Neural progenitor cell (in vitro differentiated cells): ENCODE measurements at places on chromosomes 2 and 18.
A peak's percentile ranks its signal among the peaks of the same experiment; 100 is the strongest.

DNA sequence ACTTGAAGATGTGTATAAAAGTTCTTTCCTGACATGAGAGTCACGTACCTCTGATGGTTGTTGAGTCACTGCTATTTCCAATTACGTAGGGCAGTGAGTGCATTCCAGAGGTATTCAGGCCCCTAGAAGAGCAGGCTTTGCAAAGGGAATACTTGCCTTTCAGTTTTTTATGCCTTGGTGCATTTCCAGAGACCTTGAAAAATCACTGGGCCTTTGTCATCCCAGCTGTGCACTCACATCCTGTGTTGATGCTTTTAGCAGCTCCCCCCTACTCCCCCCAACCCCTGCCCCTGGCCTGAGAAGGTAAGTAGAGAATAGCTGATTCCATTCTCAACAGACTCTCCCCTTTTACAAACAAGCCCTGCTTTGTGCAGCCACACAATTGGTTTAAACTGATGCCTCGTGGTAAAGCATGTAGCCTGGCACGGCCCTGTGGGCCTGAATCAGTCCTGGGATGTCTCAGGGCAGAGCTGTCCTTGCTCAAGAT lies 174.2 kb downstream of the PRPF40A start:
- peak; percentile 77 for DNase-seq

- peak; percentile 70 for DNase-seq
These were observed 191.0 kb downstream of the GRB14 start for GRCh38 chr2:164430166-164430783.

GRCh38 chr2:69171116-69171896 lies 158.3 kb downstream of the ANTXR1 start:
- no peak for DNase-seq

- no peak for DNase-seq
These were observed 1.1 kb downstream of the VAMP8 start for GRCh38 chr2:85578243-85579180.

DNA sequence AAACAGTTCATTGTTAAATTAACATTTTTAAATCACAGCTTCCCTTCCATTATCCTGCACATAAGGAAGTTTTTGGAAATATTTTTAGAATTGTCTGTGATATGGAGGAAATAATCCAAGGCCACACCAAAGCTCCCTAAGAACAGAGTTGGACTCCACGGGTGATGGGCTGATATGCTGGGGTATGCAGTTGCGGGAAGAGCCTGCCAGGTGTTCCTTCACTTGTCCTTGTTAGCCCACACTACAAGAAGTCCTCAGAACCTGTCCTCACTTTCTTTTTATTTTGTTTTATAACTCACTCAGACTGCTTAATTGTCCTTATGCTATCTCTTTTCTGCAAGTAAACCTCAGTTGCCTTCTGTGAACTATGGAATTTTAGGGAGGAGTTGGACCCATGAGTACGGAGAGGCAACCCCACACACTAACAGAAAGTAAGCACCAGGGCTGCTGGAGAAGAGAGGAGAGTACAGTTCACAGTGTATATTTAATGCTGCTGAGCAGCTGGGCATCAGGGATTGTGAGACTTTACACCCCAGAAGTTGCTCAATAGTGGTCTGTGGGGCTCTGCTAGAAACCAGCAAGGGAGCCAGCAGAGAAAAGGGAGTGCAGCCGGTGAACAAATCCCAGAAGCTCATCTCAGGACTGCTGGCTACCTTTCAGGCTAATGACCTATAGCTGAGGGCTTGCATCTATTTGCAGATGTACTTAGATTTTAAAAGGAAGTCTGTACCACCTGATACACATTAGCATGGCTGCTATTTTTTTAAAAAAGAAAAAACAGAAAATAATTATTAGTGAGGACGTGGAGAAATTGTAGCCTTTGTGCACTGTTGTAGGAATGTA lies 280.1 kb upstream of the STON1 start:
- DNase-seq: no peak

- DNase-seq: no peak
These were observed 39.2 kb downstream of the DPYSL5 start for GRCh38 chr2:26887151-26887550.

- DNase-seq: no peak
These were observed 70.0 kb downstream of the ACSL3 start for GRCh38 chr2:222930862-222931261.

DNA sequence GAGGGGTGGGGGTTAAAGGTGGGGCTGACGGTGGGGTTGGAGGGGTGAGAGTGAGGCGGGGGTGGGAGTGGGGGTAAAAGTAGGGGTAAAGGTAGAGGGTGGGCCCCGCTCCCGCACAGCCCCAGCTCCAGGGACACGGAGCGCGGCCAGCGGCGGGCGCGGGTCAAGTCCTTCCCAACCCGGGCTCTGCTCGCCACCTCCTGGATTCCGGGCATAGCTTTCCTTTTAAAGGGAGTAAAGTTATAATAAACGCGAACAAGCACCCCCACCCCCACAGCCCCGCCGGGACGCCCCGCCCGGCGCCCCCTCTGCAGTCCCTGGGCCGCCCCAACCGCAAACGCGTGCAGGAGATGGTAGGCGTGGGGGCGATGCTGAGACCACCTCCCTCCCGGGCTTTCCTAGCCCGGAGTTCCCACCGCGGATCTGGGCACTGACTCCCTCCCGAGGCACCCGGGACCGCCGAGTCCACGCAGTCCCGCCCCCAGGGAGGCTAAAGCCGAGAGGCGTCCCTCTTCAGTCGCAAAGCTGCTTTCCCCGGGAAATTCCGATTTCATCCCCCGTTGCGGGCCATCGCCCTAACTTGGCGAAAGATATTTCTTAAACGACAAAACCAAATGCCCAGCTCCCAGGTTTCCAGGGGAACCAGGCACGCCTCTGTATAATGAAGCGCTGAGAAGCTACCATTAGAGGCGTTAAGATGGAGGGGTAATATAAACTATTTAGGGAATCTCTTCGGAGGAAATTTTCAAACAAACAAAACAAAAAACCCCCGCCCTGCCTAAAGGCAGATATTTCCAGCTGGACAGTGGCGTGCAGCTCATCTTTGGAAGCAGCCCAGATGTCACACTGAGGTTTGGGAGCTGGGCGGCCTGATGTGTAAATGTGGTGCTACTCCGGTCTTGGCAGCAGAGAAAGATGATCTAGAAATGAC lies at the start of gene LIMS2:
LIMS2 (minus strand) TSS at position 200 of the 931 bp plus-strand sequence. CDS start 506 bp downstream, outside the sequence.
- DNase-seq: peak; percentile 70

DNA sequence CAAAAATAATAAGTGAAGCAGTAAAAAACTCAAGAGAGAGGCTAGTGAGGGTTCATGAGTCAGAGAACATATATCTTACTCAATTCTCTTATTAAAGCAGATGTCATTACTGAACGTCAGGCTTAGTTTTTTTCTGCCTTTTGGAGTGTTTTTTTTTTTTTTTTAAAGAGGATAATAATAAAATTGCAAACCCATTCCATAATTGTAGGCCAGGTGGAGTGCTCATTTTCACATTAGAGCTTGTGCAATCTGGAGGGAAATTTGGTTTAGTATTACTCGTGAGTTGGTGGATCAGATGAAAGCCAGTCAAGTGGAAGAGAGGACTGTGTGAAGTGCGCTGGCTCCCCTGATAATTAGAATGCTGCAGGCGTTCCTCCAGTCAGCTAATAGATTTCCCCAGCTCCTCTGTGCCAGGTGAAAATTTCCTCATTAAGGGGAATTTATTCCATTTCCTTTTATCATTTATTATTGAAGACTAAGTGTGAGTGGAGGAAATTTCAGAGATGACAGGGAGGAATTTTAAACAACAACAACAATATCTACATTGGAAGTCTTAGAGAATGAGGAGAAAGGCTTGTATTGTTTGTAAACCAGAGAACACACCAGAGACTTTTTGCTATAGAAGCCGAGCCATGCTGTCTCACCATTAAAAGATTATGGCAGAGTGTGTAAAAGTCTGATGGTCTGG lies 74.6 kb downstream of the CPS1 start:
- peak; percentile 19 for DNase-seq

DNA sequence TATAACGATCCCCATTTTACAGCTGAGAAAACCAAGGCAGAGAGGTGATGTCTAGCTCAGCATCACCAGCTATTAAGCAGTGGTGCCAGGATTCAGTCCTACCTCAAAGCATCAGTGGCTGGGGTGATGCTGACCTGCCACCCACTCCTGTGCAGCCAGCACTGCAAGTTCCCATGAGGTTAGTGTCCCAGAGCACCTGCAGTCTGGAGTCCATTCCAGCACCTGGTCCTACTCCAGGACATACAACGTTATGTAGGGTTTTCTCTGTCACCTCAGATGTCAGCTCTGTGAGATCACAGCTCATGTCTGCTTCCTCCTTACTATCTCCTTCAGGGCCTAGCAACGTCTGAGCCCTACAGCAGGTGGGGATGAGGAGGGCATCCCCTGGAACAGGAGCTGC lies 328.0 kb upstream of the HS6ST1 start:
- no peak for DNase-seq

DNA sequence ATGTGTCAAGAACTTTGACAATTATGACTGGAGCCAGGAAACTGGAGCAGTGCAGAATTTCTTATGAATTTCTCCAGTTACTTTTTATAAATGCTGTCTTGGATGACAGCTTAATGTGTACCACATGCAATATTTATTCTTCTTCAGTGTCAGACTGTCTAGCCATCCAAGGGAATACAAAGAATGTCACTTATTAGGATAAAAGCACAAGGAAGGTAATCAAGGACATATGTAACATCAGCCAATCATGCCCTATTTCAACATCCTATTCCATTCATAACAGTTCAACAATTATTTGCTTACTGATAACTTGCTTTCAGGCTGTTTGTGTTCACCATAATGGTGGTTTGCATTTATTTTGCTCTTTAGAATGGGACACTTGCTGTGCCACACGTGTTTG lies 139.8 kb downstream of the OLA1 start:
- DNase-seq: no peak
